ENCODE measurements at places on chromosomes 16 and 17.

- no peak for DNase-seq
Measured at GRCh38 chr17:41547378-41547841, 19.3 kb upstream of the KRT19 start.

- no peak for DNase-seq
Measured at GRCh38 chr17:57663326-57664070, 81.6 kb downstream of the CCDC182 start.

DNA sequence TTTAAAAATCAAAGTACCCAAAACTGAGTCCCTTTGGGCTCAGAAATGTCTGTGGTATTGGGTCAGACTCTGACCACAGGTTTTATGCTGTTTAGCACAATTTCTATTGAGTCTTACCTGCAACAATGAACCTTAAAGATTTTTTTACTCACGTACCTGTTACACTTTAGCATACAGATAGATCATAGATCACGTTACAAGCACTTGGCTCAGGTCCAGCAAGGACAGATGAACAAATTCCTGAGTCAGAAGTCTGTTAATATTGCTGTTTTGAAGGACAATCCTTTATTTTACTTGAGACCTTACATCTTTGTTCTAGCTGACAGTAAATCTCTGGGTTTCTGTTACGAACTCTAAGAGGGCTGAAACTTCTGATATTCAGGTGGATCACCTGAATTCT, 12.8 kb downstream of the SLC7A6OS start:
- DNase-seq = no peak

- DNase-seq = no peak
Measured at GRCh38 chr16:19284207-19284606, 1.3 kb upstream of the CLEC19A start.

GRCh38 chr16:57477531-57478202, 8.6 kb downstream of the DOK4 start:
- no peak for DNase-seq

DNA sequence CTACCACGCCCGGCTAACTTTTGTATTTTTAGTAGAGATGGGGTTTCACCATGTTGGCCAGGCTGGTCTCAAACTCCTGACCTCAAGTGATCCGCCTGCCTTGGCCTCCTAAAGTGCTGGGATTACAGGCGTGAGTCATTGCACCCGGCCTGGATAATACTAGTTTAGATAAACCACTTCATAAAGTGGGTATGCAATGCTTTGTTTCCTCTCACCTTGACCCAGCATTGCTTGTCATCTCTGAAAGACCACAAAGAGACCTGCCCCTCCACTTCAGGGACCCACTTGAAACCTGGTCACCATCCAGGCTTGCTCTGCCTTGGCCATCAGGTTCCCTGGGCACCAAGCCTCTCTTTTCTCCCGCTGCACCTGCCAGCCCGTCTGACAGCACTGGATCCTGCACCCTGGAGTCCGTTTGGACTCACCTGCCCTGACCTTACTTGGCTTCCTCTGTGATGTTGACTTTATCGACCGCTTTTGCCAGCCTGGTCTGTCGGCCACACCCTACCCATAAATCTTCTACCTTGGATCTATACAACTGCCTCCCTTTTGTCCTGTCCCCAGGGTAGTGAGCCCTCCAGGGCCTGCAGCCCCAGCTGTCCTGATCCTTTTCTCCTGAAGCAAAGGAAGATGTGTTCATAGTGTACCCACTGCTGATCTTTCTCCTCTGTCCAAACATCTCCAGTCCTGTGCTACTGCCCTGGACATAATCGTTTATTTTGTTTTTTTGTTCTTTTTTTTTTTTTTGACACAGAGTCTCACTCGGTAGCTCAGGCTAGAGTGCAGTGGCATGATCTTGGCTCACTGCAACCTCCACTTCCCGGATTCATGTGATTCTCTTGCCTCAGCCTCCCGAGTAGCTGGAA, 12.7 kb upstream of the ZG16 start:
- DNase-seq = no peak

DNA sequence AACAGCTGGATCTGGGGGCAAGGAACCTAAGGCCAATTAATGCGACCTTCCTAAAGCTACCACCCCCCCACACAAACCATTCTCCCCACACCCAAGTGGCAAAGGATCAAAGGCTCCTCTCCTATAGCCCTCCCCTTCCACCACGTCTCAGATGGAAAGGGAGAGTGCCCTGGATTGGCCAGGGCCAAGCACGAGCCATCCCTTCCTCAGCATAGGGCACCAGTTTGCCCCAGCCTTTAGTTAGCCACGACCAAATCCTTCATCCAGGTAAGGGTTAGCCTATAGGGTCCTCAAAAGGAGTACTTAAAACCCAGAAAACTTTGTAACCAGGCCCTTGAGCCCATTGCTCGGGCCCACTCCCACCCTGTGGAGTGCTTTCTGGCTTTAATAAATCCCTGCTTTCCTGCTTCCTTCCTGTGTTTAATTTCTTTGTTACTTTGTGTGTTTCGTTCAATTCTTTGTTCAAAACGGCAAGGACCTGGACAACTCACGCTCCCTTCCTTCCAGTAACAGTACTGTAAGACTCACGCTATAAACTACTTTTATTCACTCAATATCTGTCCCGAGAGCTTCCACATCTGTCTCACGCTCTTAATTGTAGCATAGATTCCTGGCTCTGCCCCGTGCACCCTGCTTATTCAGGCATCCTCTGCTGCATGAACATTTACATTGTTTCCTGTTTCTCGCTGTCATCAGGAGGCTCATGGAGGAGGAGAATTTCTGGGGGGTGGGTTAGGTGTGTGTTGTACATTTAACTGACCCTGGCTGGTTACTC, 62.3 kb downstream of the TNFRSF13B start:
- no peak for DNase-seq

GRCh38 chr17:78049609-78050008, 78.9 kb downstream of the TMC6 start:
- DNase-seq = no peak

GRCh38 chr16:59905131-59905530, 1171.0 kb upstream of the GOT2 start:
- no peak for DNase-seq

DNA sequence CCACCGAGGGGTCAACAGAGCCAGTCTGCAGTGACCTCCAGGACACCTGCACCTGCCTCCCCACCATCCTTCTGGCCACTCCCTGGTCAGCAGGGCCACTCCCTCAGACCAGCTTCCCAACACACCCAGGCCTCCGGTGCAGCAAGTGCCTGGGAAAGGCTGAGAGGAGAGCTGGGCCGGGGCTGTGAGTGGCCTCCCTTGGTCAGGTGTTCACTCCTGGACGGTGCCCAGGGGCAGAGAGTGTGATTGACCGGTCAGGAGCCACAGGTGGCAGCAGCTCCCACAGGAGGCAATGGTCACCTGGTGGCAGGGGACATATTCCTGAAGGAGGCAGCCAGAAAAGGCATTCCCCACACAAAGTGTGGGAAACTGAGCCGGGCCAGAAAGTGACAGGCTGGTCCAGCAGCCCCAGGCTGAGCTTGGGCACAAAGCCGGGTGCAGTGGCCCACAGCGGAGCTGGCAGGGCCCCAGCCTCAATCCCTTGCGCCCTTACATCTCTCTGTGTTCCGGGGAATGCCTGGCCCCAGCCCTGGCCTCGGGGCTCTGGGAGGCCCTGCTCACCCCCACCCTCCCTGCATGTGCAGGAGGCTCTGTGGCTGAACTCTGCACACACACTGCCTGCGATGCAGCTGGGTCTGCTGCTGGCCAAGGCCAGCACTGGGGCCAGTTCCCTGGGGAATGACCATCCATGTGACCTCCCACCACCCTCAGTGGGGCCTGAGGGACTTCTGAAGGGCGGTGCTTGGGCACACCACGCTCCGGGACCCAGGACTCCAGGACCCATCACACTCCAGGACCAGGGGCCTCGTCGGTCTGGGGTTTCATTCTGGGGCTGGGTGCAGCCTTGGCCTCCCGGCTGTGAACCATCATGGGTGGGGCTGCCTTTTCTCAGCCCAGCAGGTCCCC, 1.2 kb upstream of the C17orf99 start:
- DNase-seq = no peak

GRCh38 chr17:50447870-50448595, 20.6 kb downstream of the CHAD start:
- no peak for DNase-seq

- no peak for DNase-seq
Measured at GRCh38 chr17:13484020-13484419, 117.7 kb downstream of the HS3ST3A1 start.

- DNase-seq = peak; percentile 60
Measured at GRCh38 chr17:44326861-44327444, 2.3 kb upstream of the SLC25A39 start.

DNA sequence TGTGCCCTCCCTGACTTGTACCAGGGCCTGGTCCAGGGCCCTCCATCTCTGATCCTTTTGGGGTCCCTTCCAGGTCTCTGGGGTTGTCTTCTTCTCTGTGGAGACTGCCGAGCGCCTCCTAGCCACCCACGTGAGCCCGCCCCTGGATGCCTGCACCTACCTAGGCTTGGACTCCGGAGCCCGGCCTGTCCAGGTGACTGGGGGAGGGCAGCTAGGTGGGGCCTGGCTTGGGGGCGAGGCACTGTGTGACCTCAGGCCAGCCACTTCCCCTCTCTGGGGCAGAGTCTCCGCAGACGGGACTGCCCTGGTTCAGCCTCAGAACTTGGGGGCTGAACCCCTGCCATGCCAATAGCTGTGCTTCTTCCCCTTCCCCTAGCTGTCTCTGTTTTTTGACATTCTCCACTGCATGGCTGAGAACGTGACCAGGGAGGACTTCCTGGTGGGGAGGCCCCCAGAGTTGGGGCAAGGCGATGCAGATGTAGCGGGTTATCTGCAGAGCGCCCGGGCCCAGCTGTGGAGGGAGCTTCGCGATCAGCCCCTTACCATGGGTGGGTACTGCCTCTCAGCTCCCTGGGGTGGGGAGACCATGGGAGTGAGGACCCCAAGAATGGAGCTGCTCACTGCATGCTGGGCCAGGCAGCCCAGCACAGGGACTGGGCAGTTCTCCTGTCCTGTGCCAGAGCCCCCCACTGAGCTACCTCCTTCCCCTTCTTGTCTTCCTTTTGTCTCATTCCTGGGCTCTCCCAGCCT, 14.6 kb downstream of the FCSK start:
- DNase-seq = no peak
